ENCODE measurements at places on chromosomes 6 and 20.

DNA sequence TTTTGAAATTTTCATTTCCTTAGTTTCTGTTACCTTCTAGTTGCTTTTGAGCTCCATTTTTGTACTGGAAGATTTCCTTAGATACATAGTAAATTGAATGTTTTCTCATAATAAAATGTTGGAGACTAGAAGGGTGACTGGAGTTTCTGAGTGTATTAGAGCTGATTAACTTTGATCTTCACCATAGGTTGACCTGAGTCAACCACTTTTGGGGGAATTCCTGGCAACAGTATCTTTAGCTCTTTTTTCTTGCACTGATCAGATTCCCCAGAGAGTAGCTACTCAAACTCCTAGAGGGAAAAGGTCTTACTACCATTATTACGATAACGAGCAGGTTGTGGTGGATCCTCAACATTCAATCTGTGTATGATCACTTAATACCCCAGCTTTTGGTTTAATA, 72.7 kb downstream of the KHDC1L start:
- no peak for DNase-seq

DNA sequence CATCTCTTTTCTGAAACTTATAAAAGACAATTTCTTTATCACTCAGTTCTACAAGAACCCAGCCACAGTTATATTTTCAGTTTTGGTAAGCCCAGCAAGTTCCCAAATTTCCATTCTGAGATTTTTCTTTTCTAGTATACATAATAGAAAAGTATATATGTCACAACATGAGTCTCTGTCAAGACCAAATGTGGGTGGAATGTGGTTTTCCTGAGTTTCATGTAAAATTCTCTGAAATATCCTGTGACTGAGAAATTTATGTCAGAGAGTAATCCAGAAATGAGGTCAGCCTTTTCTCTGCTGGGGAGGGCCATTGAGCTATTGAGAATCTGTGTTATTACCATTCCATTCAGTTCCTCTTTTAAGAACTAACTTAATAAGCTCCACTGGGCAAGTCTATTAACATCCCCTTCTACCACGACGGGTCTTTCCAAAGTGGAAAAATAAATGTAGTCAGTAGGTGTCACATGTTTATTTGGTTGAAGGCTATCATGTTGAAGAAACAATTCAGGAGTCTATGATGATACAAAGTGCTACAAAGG, 100.7 kb upstream of the HMGN3 start:
- no peak for DNase-seq

DNA sequence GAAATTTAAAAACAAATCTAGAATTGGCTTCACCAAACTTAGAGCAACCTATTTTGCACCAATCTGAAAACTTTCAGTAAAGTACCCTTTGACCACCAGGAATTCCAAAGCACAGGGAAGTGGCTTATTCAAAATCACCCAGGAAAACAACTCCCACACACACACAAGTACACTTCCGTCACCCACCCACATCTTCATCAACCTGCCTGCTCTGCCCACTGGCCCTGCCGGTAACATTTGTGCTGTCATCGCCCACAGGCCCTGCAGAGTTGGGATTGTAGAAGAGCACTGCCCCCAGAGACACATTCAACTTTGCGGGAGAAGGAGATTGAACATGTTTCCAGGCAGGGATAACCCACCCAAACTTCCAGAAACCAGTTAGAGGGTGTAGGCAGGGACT, 19.3 kb upstream of the SCML4 start:
- no peak for DNase-seq

- peak; percentile 80 for DNase-seq
Measured at GRCh38 chr6:37987018-37987417, 167.5 kb downstream of the ZFAND3 start.

- no peak for DNase-seq
Measured at GRCh38 chr20:59680148-59680650, 75.9 kb downstream of the PHACTR3 start.

- no peak for DNase-seq
Measured at GRCh38 chr6:92174398-92175073, 1244.8 kb downstream of the EPHA7 start.

- peak; percentile 70 for DNase-seq
Measured at GRCh38 chr6:166025149-166025898, 142.3 kb downstream of the TBXT start.

DNA sequence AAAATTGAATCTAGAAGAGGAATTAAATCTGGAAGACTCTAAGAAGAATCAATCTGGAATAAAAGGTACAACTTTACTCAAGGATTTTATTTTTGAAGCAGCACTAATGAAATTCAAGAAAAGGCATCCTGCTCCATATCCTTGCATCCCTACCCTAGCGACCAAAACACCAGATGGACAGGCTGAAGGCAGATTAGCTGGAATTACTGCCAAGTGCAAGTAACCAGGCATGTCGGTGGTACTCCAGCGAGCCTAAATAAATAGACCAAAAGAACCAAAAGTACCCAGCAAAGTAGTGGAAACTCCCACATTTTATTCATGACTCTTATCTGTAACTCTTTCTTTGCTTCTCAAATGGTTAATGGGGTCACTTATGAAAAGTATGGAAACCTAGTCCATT, 21.0 kb downstream of the OPRM1 start:
- DNase-seq, result no peak

GRCh38 chr20:42274986-42275385, 656.8 kb upstream of the CHD6 start:
- DNase-seq, result no peak

DNA sequence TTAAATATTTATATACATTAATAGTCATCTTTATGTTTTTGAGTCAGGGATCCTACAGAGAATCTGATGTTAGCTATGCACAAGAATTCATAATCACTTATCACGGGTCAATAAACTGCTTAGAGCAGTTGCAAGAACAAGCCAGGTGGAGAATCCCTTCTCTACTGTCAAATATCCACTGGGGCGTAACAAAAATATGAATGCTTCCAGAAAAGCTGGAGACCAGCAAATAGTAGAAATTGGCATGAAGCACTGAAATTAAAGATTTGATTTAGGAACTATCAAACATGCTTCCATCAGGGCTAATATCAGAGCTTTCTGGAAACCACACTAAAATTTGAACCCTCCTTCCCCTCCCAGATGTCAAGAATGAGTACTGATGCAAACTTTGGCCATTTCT, 37.3 kb downstream of the ADGRG6 start:
- no peak for DNase-seq

DNA sequence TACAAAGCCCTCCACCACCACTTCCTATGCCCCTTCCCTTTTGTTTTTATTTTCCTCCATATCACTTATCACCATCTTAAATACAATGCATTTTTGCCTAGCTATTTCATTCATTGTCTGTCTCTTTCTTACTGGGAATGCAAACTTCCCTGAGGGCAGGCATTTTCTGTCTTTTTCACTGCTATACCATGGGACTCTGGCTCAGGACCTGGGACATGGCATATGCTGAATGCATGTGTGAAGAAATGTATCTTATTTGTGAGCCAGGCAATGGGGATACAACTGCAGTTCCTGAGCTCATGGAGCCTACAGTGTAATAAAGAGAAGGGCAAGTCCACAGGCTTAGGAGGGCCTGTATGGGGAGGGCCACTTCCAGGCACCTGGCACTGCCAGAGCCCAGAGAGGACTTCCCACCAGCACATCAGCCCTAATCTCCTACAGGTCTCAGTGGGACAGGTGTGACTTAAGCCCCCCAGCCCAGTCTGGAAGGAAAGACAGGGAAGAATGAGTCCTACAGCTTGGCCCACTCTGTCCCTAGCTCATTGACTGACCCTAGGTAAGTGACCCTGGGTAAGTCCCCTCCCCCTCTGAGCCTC, 43.2 kb downstream of the TFEB start:
- DNase-seq, result no peak

- DNase-seq, result no peak
Measured at GRCh38 chr6:18142591-18142861, 12.4 kb downstream of the TPMT start.

- no peak for DNase-seq
Measured at GRCh38 chr20:11188843-11189603, 515.2 kb upstream of the JAG1 start.

- no peak for DNase-seq
Measured at GRCh38 chr6:52328303-52328662, 33.7 kb upstream of the PAQR8 start.

DNA sequence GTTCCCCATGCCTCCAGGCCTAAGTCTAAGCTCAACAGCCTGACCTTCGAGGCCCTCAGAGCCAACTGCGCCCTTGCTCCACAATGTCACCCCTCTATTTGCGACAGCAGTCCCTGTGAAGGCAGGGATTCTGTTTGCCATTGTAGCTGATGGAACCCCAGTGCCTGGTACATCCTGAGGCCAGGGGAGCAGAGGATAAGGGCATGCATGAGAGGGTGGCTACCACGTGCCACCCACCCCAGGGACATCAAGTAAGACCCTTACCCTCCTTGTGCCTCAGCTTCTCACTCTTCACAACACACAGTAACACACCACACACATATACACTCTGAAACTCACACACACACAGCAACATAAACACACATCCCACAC, 20.0 kb upstream of the SIRPA start:
- DNase-seq, result no peak

- peak; percentile 42 for DNase-seq
Measured at GRCh38 chr20:17934141-17934862, 34.3 kb downstream of the SNX5 start.

- DNase-seq, result no peak
Measured at GRCh38 chr6:713351-713750, 20.4 kb upstream of the EXOC2 start.

DNA sequence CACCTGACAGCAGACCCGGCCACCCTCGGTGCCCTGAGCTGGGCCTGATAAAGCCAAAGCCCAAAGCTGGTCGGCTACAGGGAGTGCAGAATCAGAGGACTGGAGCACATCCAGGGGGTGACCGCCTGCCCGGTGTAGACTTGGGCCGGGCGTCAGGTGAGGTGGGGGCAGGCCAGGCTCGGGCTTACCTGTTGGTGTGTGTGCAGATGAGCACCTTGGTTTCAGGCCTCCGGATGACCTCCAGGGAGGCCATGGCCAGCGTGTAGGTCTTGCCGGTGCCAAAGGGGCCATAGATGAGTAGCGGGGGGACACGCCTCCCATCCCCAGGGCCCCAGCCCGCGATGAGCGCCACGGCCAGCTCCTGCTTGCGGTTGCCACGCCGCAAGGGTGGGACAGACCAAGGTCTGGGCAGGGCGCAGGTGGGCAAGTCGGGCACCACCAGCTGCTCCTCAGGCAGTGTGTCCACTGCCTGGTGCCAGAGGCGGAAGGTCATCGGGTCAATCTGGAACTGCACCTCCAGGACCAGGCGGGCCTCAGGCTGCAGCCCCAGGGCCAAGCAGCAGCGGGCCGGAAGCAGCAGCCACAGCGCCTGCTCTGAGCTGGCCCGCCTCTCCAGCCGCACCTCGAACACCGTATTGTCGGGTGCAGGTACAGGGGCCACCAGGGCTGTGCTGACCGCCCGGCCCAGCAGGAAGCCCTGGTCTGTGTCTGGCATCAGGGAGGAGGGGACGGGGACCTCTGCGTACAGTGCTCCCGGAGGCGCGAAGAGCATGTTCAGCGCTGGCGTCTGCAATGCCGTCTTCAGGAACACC, 5.7 kb downstream of the HELZ2 start:
- DNase-seq, result no peak

GRCh38 chr6:3032986-3033385, 33.3 kb downstream of the NQO2 start:
- DNase-seq, result no peak

DNA sequence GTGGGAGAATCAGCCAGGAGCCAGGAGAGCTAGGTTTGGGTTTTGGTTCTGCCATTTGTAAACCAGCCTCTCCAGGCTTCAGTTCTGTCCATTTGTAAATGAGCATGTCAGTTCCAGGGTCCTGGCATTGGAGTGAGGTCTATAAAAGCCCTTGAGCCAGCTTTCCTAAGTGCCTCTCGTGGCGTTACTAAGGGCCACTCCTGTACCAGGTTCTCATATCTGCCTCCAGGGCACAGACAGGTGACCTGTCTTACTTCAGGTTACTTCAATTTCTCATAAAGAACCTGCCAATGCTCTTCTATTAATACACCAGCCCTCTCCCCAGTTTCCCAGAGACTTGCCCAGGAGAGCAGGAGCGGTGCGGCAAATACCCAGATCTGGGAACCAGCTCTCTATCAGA, 101.9 kb downstream of the VEGFA start:
- no peak for DNase-seq

GRCh38 chr6:18119236-18119635, 3.2 kb downstream of the NHLRC1 start:
- DNase-seq, result no peak

DNA sequence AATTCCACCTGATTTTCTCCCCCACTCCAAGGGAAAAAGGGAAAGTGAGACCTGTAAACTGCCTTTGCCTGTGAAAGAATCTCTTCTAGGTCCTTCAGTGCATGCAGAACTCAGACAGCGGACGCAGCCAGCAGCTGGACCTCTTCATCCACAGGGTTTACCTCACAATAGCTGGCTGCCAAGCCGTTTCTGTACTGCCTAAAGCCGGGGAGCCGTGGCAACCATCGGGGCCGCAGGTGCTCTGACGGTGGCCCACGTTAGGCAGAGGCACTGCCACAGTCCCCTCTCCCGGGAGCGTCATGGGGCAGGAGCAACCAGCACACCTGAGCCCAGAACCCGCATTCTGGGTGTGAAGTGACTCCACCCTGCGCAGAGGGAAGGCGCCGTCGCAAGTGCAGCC, 206.1 kb downstream of the TTLL2 start:
- no peak for DNase-seq

DNA sequence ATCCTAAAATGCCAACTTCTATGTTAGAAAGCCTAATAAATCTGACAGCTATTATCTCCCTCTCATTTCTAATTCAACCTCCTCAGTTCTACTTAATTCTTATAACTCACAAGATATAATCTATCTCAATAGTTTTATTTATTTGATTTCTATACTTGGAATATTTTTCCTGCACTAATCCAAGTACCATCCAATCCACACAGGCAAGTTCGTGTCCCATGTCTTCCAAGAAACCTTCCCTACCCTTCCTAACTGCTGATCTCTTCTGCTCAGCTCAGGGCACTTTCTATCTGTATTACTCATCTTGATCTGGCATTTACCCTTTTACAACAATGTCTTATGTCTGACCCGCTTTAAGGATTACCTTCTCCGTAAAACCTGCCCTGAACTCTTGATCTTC, 18.2 kb downstream of the NCOA5 start:
- no peak for DNase-seq
